ENCODE measurements at places on chromosomes 12 and 14.

GRCh38 chr14:104552738-104553125, 26.8 kb upstream of the C14orf180 start:
- DNase-seq, result no peak

- no peak for DNase-seq
These were observed 71.3 kb upstream of the HECTD1 start for GRCh38 chr14:31278883-31279282.

GRCh38 chr12:39348523-39348922, 94.4 kb downstream of the KIF21A start:
- DNase-seq, result no peak

GRCh38 chr12:76908303-76909017, 29.6 kb upstream of the CSRP2 start:
- DNase-seq, result no peak

- DNase-seq, result no peak
These were observed 1.0 kb downstream of the WBP11 start for GRCh38 chr12:14802247-14802646.

DNA sequence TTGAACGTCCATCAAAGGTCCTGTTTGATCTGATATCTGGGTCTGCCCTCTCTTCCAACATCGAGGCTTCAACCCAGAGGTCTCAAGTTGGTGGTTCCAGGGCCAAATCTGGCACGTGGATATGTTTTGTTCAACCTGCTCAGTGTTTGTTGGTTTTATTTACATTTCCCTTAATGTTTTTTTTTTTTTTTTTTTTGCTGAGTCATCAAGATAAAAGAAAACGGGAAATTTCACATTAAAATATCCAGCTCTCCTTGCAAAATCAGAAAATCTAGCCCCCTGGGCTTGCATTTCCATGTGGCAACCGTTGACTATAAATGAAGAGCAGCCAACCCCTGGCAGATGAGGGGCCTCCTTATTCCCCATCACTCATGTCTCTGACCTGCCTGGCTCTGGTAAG, 765.6 kb upstream of the TBX3 start:
- DNase-seq, result no peak

GRCh38 chr12:5872745-5873144, 72.3 kb downstream of the ANO2 start:
- DNase-seq, result no peak

DNA sequence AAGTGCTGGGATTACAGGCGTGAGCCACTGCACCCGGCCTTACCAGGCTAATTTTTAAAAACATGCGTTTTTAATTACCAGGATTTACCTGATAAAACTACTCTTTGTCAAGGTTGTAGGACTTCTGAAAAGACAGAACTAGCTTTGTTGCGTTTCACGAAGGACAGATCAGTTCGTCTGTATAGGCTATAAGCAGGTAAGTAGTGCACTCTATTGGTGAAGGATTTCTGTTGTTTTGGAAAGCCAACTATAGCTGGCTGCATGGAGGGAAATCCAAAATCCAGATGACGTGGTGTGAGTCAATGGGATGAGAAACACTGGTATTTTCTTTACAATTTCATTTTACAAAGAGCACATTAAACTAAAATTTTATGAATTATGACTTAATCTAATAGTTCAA, 14.6 kb downstream of the GNPNAT1 start:
- DNase-seq, result no peak

DNA sequence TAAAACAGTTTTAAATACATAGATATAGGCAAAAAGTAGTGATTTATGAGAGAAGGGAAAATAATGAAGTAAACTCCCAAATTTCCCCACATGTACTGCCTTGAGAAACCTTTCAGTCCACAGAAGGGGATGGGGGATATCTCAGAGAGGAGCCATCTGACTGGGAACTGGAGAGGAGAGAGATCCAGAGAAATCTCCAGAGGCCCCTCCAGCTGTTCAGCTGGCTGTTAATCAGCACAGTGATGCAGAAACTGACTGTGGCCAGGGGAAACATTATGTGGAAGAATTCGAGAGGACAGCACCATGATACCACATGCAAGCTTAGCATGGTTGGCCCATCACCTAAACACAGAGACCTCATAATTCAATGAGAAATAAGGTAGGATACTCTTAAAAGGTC, 1165.9 kb upstream of the TMEM132C start:
- DNase-seq, result no peak

DNA sequence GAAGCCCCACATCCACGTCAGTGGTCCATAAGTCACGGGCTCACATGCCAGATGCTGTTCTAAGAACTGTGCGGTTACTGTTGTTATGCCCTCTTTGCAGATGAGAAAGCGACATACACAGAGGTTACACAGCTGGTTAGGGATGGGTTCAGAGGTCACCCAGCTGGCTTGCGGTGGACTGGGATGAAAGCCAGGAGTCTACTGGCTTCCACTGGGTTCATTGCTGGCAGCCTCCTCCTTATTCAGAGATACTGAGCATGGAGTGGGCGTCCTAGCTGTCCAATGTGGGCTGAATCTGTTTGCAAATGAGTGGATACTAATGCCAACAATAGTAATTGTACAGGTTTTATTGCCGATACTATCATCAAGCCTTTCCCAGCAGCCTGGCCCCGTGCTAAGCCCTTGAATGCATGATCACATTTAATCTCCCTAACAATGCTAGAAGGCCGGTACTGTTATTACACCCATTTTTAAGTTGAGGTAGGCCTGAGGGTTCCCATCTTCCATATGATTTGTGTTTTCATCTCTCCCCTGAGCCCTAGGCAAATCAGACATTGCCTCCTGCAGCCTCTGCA, 129.1 kb downstream of the PLXNC1 start:
- DNase-seq, result no peak
